ENCODE measurements at places on chromosomes 3 and 15.

- DNase-seq, result no peak
Measured at GRCh38 chr15:94723801-94724200, 492.4 kb downstream of the MCTP2 start.

- no peak for DNase-seq
Measured at GRCh38 chr15:68557469-68558317, 21.1 kb upstream of the CORO2B start.

DNA sequence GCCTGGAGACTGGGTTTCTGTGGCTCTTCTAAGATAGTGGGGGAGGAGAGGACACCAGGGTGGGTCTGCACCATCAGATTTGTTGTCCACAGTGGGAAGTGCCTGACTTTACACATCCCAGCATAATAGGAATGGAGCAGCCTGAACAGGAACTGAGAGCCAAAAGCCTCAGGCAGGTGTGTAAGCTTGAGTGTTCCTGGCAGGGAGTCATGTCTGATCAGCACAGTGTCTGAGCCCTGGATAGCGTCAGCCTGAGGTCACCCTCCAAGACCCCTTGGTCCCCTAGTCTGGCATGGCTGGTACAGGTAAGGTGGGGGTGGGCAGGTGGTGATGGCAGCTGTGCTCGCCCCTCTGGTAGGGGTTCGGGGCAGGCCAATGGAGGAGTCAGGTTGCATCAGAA is 20.2 kb downstream of the INSYN1 start:
- no peak for DNase-seq

DNA sequence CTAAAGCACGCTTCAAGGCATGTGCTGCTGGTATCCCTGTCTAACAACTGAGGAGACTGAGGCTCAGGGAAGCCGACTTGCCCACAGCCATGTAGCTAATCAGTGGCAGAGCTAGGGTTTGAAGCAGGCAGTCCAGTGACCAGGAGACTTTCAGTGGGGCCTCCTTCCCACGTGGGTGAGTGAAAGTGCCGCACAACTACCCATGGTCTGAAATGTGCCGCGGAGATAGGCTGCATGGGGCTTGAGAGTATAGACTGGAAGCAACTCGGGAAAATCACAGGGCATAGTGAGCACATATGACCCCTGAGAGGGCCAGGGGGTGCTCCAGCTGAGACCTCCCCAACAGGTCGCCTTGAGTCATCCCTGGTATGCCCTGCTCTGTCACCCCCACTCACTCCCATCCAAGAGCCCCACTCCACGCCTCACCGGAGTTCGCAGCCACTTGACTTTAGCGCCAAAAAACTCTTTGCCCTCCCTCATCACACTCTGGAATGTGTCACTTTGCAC is 19.1 kb downstream of the FAM174B start:
- DNase-seq, result no peak

GRCh38 chr3:186526256-186526606 is 17.9 kb downstream of the CRYGS start:
- no peak for DNase-seq

DNA sequence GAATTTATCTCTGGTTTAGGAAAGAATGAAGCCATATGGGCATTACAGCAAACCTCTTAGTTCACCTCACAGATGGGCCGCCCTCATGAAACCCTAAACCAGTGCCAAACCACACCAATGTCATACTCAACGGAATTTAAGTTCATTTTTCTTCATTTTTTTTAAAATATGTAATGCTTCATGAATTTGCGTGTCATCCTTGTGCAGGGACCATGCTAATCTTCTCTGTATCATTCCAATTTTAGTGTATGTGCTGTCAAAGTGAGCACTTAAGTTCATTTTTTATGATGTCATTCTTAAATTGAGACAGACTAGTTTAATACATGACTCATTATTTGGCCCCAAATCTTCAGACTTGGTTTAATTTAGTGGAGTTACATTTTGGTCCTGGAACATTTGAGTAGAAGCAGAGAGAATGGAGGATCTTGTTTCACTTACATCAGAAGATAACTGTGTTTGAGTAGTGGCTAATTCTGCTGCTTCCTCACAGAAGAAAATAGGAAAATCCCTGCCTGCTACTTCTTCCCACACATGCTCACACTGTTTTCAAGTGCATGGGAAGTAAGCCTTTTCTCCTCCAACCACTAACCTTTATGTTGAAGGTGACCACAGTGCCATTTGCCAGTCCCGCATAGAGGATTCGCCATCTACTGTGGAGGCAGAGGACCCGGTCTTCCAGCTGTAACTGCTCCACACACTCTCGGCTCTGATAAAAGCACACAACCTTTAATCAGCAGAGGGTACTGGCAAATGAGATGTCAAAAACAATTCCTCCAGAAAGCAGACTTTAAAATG is 63.3 kb downstream of the ZNF106 start:
- DNase-seq, result no peak

DNA sequence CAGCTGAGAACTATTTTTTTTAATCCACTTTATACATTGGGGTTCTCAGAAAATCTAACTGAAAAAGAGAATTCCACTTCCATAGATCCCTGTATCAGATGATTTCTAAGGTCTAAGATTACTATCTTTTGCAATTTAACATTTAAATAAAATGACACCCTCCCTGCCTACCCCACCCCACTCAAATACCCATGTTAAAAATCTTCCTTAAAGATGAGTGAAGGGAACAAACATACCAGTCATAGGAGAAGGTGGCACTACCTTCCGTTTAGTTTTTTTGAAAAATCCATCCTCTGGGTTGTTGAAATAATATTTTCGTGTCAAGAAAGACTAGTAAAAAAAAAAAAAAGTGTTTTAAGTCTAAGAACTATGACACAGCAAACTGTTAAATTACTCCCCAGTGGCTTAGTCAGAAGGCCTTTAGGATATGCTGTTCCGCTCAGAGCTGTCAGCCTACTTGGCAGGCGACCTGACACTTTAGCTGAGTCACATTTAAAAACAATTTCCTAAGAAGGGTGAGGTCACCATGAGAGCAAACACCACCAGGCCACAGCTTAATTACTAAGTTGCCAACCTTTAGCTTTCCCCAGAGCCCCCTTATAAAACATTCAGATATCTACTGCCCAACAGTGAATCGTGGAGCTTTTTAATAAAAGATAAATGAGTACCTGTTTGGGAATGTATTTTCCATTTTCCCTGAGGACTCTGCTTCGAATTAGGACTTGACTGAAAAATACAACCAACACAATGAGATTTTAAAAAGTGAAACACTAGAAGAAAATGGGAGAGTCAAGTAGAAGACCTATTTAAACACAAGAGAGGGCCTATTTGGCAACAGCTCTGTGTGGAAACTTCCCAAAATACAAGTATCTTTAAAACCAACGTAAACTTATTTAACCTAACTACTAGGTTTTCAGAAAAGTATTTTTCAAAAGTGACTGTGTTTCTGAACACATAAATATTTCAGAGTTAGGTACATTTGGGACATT is 9.6 kb downstream of the EMC3 start:
- DNase-seq, result no peak

GRCh38 chr15:69067296-69067695 is 52.8 kb downstream of the NOX5 start:
- DNase-seq, result no peak

GRCh38 chr3:128554465-128555097 is 61.6 kb upstream of the GATA2 start:
- DNase-seq, result no peak

DNA sequence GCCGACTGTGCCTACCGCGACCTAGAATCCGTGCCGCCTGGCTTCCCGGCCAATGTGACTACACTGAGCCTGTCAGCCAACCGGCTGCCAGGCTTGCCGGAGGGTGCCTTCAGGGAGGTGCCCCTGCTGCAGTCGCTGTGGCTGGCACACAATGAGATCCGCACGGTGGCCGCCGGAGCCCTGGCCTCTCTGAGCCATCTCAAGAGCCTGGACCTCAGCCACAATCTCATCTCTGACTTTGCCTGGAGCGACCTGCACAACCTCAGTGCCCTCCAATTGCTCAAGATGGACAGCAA is 1.4 kb downstream of the ISLR start:
- no peak for DNase-seq

- no peak for DNase-seq
Measured at GRCh38 chr3:133862161-133862560, 33.5 kb downstream of the RAB6B start.

- DNase-seq, result no peak
Measured at GRCh38 chr3:69784954-69785514, 45.8 kb downstream of the MITF start.

DNA sequence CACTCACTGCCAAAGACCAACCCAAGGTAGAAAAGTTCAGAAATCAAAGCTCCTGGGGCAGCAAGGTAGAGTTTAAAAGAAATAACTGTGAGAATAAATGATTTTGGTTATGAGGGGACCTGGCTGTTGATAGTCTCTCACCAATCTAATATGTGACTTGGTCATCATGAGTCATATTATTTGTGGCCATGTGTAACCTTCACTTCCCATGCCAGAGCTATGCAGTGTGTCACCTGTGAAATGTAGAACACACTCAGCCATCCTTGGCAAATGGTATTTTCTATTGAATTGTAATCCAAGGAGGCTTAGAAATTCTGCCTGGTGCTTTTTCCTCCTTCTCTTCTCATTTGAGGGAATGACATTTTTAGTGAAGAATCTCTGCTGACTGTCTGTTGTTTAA is 184.2 kb upstream of the STAC start:
- DNase-seq, result no peak

GRCh38 chr3:113151461-113152031 is 59.8 kb upstream of the BOC start:
- no peak for DNase-seq

- DNase-seq, result no peak
Measured at GRCh38 chr3:107452436-107452835, 70.3 kb upstream of the BBX start.

DNA sequence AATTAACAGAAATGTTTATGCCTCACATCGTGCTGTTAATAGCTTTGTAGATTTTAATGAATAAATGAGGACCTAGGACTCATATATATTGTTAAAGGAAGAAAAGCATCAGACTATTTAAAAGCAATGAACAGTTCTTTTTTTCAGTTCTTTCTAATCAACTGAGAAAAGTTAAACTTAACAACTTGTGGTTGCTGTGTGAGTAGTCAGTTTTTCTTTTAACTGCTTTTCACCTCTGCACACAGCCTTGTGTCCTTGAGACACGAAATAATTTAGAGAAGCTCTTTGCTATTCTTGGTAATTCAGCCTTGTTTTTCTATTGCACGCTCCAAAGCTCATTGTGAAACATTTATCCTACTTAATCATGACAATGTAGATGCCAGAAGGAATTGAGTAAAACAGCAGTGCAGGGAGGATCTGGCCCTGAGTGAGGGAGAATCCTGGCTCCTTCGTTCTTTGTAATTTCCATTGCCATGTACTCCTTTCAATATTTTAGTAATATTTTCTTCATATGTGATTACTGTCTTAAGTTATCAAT is 499.0 kb downstream of the PYDC2 start:
- DNase-seq, result no peak

- no peak for DNase-seq
Measured at GRCh38 chr3:88028876-88029275, 29.9 kb downstream of the CGGBP1 start.

DNA sequence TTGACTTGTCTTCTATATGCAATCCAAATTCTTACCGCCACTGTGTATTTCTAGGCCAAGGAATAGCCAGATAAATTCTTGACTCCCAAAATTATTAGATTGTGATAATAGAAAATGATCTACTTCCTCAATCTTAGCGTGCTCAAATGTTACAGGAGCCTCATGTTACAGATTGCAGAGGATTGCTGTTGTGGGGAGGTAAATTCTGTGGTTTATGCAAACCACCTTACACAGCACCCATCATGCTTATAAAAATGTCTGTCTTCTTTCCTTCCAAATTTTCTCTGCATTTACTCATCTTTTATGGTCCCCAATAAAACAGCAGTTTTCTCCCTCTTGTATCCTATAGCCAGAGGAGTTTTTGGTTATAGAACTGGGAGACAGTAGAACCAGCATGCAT is 420.2 kb upstream of the ROBO1 start:
- no peak for DNase-seq

GRCh38 chr3:16480861-16481545 is 32.5 kb downstream of the RFTN1 start:
- no peak for DNase-seq

- no peak for DNase-seq
Measured at GRCh38 chr3:170494766-170495165, 76.1 kb downstream of the CLDN11 start.

GRCh38 chr3:188064831-188065493 is 89.0 kb upstream of the LPP start:
- no peak for DNase-seq

DNA sequence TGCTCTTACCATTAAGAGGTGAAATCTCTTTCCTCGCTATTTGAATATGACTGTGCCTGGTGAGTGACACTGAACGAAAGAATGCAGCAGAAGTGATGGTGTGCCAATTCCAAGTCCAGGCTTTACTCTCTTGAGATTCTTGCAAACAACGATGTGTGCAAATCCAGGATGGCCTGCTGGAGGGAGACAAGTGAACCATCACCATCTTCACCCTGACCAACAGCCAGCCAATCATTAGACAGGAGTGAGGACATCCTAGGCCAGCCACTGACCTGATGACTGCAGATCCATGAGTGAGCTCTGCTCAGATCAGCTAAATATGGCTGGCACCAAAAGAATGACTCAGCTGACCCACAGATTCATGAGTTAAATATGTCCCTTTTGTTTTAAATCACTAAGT is 878.0 kb downstream of the PDCD6IP start:
- DNase-seq, result no peak

DNA sequence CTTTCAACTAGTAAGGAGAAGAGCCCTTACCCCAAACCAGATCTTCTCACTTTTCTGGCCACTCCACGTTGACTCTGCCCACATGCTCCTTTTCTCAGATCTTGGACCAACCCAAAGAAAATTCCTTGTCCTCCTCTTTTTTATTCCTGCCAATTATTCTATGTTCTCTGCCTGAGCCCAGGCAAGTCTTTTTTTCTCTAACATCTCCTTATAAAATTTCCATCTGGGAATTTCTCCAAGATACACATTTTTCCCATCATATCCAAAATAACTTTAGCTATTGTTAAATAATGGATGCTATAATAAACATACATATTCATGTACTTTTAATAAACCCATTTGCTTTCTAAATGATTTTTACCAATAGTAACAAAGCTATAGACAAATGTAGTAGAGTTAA is 726.0 kb upstream of the ZNF385D start:
- DNase-seq, result no peak

DNA sequence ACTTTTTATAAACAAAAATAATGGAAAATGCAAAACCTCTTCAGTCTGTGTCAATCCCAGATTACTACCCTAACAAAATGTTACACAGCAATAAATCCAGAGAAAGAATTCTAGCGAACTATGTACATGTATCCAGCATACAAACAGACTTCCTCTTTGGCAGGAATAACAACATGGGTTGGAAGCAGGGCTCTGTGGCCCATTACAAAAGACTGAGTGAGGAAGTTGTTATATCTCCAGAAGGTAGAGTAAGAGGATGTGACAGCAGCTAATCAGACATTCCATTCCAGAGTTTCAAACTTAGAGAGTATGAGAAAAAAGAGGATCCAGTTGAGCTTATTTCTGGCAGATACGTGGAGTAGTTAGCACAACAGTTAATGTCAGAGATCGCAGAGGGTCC is 294.0 kb upstream of the PLSCR5 start:
- DNase-seq, result no peak

GRCh38 chr3:49878686-49879085 is 9.0 kb upstream of the CAMKV start:
- no peak for DNase-seq

GRCh38 chr3:114939920-114940319 is 207.2 kb downstream of the ZBTB20 start:
- no peak for DNase-seq

- no peak for DNase-seq
Measured at GRCh38 chr3:110984456-110985250, 87.0 kb upstream of the NECTIN3 start.

Data from stimulated activated CD8-positive, alpha-beta memory T cell treated with anti-CD3 and anti-CD28 coated beads, Interleukin-7, amount 100 ng/mL, for 1 hour (primary cell).